ENCODE measurements at places on chromosomes 1 and 21.

DNA sequence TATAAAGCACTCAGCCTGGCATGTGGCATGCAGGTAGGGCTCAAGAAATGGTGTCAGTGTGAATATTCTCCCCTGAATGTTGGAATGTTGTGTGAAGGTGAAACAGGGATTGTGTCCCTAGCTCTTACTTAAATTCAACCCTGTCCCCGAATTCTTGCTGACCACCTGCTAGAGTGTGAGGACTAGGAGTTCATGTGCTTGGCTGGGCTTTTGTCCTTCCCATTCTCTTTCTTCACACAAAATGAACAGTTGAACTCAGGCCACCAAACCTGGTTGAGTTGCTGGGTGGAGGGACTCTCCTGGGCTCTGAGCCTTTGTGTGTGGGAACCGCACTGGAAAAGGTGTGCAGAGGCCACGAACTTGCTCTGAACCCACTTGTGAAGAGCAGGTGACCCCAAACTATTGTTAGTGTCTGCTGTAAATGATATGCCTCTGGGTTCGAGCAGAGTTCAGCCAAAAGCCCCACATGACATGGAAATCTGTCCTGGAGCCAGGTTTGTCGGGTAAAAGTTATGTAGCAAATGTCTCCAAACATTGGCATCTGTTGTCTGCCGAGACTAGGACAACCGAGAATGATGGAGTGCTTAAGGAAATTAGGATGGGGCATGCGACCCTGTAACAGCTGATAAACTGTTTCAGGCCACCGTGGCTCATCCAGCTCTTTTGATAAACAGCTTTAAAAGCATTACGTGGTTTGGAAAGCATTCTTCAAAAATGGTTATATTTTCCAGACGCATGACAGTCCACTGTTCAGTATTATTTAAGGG is 144.2 kb downstream of the DHRS3 start:
- no peak for DNase-seq

- DNase-seq: no peak
Observed at GRCh38 chr1:113813218-113813617, 942 bp upstream of the RSBN1 start.

DNA sequence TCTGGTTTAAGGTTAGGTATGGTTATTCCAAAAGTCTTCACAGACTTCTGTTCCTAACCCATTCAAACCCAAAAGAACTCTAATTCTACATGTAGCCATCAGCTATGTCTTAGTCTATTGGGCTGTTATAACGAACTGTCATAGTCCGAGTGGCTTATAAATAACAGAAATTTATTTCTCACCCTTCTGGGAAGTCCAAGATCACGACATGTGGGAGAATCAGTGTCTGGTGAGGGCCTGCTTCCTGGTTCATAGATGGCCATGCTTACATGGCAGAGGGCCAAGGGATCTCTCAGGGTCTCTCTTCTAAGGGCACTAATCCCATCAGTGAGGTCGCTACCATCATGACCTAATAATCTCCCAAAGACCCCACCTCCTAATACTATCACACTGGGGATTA is 103.0 kb upstream of the PPP2R5A start:
- DNase-seq: no peak

GRCh38 chr21:31589820-31590219 is 69.7 kb upstream of the SOD1 start:
- no peak for DNase-seq

DNA sequence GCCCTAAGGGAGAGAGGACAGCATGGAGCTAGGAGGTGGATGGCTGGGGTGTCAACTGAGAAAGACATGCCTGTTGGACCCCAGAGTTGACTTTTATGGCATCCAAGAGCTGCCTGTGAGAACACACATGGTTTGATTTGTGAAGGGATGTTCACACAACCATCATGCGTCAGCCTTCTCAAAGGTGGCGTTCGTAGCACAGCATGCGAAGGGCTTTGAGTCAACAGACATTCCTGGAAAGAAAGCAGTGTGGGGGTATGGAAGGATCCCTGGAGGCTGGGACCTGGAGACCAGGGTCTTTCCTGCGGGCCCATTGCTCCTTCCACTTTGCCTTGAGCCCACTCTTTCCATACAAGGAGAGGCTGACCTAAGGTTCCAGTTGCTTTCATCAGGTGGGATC is 6.4 kb upstream of the WNT3A start:
- DNase-seq: no peak

DNA sequence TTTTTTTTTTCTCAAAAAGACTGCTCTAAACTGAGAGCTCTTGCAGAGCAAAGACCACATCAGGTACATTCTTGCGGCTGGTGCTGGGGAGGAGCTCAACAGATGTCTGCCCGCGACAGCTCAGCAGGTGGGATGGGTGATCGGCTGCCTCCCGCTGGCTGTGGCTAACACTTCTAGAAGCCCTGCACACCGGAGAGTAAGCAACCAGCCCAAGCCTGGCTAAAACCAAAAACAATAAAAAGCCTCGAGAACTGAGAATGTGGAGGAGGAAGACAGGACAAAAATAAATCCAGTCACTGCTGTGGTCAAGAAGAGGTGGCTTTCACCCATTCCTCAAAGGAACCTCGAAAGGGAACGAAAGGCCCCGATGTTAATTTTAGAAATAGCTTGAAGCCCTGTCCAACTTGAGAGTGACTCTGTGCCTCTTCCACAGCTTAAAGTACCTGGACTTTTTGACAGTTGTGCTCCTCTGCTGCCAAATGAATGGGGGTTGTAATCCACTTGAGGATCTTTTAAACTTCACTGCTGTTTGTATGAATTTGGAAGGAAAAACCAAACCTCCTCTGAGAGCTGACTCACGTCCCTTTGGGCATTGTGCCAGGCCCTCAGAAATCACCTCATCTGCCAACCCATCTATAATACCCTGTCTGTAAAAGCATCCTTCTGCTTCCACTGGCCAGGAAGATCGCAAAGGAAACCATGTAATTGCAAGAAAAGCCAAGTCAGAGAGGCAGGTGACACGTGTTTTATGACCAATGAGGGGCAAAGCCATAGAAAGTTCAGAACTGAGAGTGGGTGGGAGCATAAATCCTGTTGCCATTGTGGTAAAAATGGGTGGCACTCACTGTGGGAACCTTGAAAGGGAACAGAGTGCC is 78.6 kb downstream of the KCNN3 start:
- no peak for DNase-seq

DNA sequence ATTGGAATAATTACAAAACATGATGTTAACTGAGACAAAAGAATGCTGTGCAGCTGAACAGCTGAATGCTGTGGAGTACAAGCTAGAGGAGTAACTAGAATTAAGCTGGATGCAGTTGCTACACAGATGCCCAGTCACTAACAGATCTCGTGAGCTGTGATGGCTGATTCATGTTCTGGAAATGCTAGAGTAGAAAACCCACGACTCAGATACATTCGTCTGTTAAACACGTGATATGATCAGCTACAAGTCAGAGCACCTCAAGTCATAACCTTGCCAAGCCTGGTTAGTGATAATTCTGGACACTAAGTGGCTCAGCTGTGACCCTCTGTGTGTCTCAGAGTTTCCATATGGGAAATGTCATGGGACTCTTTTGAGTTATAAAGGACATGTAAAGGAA is 89.7 kb upstream of the ESRRG start:
- DNase-seq: no peak

DNA sequence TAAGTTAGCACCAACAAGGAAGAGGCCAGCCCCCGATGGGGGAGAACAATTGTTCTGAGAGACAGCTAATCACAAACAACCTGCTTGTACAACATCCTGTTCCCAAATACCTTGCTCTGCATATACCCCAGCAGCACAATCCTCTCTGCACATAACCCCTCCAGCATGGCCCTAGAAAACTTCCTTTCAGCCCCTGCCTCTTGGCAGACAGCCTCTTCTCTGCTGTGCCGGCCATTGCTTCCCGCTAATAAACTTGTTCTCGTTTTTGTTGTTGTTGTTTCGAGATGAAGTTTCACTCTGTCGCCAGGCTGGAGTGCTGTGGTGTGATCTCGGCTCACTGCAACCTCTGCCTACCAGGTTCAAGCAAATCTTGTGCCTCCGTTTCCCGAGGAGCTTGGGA is 392.7 kb downstream of the SMYD3 start:
- no peak for DNase-seq

DNA sequence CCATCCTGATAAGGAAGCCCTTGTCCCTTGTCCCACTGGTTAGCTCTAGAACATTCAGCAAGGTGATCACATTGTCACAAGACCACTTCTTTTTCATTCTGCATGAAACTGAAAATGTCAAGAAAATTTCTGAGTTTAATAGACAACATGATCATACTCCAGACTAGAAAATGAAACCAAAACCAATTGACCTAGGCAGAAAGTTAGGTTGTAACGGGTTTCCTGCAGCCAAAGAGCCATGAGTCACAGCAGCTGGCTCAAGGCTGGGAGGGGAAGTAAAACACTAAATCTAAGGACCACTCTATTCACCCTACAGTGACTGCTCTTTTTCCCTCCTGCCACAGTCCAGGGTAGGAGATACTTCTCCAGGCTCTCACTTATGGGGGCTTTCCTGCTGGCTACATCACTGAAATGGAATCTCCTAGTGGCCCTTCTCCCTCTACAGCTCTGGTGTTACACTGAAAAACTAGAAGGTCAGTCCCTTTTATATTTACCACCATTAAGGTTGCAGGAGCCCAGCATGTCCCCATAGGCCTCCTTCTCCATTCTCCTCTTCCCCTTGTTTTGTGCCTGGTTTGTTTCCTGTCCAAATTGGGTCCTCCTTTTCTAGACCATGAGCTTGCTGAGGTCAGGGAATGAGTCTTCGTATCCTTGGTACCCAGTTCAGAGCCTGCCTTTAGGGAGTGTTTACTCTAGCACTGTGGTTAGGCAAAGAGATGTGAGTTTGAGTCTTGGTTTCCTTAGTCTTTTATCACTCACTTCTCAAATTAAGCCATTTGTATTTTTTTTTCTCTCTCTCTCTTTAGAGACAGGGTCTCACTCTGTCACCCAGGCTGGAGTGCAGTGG is 236.5 kb upstream of the JUN start:
- DNase-seq: no peak

DNA sequence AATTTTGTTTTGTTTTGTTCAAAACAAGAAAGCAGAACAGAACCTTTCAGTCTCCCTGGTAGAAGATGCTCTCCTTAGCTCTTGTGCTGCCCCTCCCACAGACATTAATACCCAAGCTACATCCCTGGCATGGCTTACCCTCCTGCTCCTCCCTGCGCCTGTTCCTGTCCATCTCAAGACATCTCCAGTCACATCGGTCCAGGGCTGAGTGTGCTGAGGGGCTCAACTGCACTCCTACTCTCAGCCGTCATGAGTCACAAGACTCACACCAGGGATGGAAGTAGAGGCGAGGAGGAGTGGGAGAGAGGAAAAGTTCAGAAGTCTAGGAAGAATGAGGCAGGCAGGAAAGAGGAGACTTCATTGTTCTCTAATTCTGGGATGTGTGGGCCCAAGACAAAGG is 9.2 kb upstream of the TACSTD2 start:
- DNase-seq: no peak

GRCh38 chr1:3429320-3429719 is 25.1 kb upstream of the ARHGEF16 start:
- no peak for DNase-seq

DNA sequence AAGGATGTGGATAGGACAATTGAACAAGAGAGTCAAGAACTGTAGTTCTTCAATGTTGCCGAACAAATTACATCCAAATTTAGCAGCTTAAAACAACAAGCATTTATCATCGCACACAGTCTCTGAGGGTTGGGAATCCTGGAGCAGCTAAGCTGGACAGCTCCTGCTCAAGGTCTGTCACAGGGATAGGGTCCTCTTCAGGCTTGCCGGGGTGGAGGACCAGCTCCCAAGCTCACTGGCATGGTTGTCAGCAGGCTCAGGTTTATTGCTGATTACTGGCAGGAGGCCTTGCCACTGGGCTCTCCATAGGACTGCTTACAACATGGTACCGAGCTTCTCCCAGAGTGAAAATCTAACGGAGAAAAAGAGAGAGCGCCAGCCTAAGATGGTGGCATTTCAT is 22.1 kb upstream of the COX20 start:
- no peak for DNase-seq

- no peak for DNase-seq
Observed at GRCh38 chr1:195866781-195867222, 741.4 kb downstream of the KCNT2 start.

DNA sequence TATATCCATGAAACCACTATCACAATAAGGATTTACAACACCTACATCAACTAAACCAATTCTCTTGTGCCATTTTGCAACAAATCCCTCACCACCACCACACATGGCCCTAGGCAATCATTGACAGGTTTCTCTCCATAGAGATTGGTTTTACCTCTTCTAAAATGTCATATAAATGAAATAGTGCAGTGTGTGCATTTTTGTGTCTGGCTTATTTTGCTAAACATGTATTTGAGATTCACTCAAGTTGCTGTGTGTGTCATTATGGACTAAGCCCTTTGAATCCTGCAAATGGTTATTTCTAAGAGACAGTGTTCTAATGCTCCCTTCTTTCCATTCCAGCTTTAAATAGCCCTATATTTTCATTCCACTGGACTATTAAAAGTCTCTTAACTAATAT is 179.7 kb upstream of the LRRC7 start:
- no peak for DNase-seq

GRCh38 chr1:55702064-55702463 is 486.9 kb upstream of the USP24 start:
- no peak for DNase-seq

DNA sequence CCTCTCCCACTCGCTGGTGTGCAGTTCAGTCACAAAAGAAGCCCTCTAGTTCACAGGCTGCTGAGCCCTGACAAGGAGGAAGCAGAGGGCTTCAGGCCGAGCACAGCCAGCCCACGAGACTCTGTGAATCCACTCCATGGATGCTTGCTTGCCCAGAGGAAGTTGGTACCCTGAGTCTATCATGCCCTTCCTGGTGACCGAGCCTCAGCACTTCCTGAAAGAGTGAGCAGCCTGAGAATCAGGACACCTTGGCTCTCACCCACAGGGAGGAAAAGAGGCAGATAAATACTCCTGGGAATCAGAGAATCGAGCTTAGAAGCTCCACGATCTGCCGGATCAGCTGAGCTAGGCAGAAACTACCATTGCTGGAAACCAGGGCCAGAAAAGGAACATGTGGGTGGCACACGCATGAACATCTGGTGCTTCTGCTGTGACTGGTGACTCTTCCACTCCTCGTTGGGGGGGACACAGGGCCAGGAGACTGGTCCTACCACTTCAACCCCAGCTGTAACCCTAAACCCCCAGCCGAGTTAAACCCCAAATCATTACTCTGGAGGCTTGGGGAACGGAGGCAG is 376.3 kb upstream of the CAMK1G start:
- no peak for DNase-seq

DNA sequence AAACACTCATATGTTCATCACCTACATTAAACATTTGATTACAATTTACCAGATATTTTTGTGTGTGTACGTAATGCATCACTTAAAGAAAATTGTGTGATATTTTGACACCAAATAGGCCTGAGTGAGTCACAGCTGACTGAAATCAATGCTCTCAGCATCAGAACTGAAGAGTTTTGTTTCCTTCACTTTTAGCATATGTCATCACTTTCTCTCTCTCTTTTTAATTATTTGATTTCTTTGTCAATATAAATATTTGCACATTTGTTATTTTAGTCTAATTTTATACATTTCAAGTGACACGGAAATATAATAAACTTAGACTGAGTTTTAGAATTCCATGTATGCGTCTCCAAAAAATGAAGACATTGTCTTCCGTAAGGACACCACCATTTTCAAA is 545.3 kb downstream of the PTPRC start:
- no peak for DNase-seq

All from AG09309 (cell line).